Stimulated activated CD4-positive, alpha-beta T cell treated with anti-CD3 and anti-CD28 coated beads, Interleukin-12 subunit alpha, Interleukin-12 subunit beta, amount 100 ng/mL, for 4 hours (primary cell): ENCODE measurements at places on chromosomes 7 and 10.

- DNase-seq = no peak
Measured at GRCh38 chr10:100022403-100022802, 12.7 kb upstream of the DNMBP start.

- DNase-seq = no peak
Measured at GRCh38 chr7:104328296-104328969, at the start of gene LHFPL3. LHFPL3 (plus strand) TSS chr7:104328603.

GRCh38 chr7:97096661-97097060, 20.8 kb upstream of the SDHAF3 start:
- no peak for DNase-seq

DNA sequence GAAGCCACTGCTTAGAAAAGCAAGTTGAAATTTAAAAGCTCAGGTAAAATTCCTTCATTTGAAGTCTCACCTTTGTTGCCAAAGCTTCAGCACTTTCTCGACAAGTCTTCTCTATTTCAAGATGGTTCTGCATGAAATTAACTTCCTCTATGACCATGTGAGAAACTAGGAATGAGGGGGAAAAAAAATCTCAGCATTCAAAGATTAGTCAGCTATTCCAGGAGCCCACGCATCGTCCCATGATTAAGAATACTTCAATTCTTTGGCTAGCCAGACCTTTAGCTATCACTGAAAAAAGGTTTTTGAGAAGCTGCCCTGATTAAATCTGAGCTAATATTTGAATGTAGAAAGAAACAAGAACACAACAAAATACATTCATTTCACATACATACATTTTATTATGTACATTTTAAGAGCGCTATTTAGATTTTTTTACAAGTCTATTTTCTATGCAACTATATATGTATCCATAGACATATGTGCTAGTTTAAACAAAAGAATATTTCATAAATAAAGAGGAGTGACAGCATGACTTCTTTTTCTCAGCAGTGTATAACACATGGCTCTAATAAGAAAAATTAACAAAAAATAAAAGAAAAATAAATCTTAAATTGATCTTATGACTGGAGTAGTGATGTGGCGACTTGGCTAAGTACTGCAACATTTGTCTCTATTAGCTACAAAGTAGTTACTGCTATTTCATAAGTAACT, 44.8 kb downstream of the SHTN1 start:
- DNase-seq = no peak

DNA sequence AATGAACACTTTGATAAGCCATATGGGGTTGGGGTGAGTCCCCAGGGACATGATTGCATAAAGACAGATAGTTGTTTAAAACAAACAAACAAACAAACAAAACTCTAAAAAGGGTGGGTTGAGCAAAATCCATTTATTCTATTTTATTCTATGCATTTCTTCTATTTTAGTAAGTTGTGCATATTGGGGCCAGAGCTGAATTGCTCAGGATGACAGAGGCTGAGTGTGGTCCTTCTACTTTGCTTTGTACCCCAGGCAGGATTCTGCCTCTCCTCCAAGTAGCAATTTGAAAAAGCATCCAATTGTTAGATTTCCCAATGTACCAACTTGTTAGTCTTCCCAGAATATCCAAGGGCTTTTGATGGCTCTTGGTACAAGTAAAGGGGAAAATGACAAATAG, 29.2 kb upstream of the XPNPEP1 start:
- no peak for DNase-seq

DNA sequence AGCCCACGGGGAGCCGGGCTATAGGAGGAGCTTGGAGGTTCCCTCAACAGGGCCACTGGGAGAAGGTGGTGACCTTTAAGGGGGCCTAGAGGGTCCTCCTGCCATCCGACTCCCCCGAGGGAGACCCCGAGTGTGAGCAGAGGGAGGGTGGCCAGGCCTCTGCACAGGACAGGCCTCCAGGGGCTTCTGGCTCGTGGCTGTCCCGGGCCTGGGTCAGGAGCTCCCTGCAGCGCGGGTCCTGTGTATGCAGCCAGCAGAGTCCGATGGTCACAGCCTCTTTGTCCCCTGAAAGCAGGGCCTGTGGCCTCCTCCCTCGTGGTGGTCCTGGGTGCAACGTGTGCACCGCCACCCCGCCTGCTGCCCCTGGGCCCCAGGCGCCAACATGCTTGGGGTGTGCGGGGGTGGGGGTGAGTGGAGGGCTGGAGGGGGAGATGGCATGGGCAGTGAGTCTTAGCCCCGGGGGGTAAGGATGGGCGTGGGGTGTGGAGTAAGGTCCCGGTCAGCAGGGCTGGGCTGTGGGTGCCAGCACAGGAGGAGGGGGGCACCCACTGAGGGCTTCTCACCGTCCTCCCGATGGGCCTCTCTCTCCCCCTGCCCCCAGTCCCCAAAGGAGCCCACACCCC, 27.1 kb downstream of the UNCX start:
- DNase-seq = no peak

- no peak for DNase-seq
Measured at GRCh38 chr10:101453318-101453717, 99.4 kb downstream of the BTRC start.

- no peak for DNase-seq
Measured at GRCh38 chr7:91656541-91657482, 223.7 kb downstream of the MTERF1 start.

DNA sequence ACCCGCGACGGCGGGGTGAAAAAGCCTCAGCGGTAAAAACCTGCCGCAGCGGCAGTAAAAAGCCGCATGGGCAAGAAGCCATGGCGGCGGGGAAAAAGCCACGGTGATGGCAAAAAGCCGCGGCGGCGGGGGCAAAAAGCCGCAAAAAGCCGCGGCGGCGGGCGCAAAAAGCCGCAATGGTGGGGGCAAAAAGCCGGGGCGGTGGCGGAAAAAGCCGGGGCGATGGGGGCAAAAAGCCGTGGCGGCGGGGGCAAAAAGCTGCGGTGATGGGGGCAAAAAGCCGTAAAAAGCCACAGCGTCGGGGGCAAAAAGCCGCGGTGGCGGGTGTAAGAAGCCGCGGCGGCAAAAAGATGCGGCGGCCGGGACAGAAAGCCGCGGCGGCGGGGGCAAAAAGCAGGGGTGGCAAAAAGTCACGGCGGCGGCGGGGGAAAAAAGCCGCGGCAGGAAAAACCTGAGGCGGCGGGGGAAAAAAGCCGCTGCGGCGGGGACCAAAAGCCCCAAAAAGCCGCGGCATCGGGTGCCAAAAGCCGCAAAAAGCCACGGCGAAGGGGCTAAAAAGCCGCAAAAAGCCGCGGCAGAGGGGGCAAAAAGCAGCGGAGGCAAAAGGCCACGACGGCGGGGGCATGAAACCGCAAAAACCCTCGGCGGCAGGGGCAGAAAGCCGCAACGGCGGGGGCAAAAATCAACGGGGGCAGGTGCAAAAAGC, 488.5 kb downstream of the ZNF33B start:
- no peak for DNase-seq

DNA sequence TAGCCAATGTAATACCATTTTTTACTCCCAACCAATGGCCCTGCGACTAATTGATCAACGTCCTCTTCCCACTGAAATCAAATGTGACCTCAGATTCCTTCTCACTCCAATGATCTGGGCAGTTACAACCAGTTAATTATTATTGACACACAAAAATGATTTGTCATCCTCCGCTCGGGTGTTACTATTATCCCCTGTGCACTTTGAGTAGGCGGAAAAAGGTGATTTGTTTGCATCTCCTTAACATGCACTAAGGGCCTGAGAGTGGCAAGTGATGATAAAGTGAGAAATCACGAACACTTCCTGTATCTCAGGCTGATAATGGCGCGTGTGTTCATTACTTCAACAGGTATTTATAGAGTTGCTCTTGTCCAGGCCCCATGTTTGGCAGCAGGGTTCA, 40.9 kb upstream of the PNLIP start:
- DNase-seq = no peak

DNA sequence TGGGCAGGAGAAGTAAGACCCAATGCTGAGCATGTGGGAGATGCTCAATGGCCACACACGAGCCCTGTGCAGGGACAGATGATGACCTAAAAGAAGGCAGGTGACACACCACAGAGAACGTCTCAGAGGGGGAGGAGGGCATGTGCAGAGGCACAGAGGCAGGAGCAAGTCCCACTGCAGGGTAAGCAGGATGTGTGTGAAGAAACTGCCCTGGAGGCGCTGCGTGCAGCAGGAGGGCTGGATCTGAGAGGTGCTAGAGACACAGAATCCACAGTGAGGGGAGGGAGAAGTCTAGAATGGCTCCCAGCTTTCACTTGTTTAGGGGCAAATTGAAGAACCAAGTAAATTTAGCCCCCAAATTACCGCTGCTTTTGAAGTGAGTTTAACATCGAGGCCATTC, 14.9 kb downstream of the DYDC2 start:
- DNase-seq = no peak

DNA sequence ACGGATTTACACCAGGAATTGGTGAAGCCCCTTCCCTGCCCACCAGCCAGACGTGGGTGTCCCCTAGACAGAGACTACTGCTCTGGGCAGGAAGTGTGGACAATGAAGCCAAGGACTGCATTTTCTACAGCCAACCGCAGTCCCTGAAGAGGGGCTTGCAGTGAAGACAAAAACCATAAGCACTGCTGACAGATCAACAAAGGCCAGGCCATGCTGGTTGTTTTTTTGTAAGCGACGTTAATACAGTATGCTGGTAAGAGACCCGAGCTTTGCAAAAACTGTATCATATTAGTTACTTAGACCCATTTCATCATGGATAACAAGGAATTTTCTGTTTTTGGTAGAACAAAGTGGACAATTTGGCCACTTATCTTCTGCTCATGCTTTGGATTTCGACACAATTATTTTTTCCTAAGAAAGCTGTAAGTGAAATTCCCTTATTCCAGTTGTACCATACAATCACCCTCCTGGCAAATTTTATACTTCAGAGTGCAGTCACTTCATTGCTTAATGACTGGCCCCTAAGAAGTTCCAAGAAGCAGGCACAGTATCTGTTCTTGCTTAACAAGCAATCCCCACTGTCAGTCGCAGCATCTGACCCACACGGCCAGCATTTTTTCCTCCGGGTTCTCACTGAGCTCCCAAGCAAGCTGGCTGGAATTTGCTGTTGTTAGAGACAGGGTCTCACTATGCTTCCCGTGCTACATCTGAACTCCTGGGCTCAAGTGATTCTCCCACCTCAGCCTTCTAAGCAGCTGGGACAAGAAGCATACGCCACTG, 163.5 kb downstream of the PARD3 start:
- no peak for DNase-seq

- no peak for DNase-seq
Measured at GRCh38 chr7:149524394-149524793, 26.8 kb upstream of the ZNF746 start.

DNA sequence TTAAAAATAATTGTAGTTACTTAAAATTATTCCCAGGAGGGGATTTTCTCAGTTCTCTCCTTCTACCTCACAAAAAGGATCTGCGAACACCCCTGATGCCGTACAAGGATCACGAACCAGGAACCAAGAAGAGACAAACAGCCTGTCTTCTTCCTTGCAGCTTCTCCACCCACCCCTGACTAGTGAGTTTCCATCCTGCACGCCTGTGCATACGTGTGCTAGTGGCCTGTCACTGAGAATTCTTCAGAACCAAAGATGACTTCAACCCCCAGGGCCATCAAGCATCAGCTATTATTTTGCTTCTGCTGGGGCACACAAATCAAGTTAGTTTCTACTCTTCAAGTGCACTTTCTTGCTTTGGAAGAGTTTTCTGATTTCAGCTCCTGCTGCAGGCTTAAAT, 175.5 kb upstream of the KLF6 start:
- DNase-seq = no peak

DNA sequence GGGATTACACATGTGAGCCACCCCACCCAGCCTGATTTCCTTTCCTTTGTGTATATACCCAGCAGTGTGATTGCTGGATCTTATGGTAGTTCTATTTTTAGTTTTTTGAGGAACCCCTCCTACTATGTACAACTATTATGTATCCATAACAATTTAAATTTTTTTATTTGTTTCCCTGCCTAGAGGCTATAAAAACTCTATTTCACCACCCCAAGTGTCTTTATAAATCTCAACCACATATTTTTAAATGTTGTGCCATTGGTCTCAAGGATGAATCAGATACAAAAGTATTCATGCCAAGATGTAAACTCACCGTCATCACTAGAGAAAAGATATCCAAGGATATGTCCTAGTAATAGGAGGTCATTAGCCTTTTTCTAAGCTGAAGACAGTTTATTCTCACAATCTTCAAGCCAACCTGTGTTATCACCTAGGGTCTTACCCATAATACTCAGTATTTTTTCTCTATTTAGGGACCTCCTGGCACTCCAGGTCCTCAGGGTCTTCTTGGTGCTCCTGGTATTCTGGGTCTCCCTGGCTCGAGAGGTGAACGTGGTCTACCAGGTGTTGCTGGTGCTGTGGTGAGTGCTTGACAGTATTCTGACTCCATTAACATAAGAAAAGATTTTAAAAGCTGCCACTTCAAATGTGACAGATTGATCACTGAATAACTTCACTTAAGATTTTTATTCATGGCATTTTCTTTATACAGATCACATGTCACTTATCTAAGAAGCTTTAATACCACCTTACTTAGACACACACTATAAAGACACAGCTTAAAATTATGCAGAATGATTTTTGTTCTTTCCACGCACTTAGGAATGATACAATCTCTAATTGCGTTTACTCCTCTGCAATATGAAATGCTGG, 29.4 kb downstream of the COL1A2 start:
- DNase-seq = no peak
